ENCODE measurements at places on chromosomes 16 and 17.

DNA sequence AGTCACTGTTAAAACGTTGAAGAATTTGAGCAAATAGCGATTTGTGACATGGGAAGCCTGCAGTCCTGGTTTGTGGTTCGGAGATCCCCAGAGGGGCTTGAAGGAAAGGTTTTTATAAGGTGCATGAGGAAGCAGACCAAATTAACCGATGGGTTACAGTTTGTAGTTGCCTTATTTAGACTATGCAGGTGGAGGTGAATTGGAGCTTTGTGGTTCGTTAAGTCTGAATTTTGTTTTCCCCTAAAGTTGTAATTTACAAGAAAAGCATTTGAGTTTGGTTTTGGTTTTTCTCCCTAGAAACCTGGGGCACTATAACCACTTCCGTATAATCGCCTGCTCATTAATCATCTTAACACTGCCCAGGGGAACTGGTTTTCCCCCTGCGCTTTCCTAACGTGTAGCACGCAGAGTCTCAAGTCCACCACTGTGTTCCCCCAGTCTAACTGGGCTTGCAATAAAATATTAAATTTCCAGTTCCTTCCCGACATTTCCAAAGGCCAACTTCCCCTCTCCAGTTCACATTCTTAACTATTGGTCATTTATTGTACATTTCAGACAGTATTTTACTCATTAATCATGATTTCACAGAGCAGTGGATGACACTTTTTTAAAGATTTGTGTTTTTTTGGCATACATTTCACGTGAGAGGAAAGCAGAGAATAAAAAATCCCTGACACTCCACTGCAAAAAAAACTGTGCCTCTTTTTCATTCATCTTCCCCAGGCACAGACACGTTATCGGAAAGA is 932 bp downstream of the ZNF267 start:
- no peak for DNase-seq

- DNase-seq = no peak
Observed at GRCh38 chr17:82283208-82283749, 9.8 kb upstream of the CSNK1D start.

DNA sequence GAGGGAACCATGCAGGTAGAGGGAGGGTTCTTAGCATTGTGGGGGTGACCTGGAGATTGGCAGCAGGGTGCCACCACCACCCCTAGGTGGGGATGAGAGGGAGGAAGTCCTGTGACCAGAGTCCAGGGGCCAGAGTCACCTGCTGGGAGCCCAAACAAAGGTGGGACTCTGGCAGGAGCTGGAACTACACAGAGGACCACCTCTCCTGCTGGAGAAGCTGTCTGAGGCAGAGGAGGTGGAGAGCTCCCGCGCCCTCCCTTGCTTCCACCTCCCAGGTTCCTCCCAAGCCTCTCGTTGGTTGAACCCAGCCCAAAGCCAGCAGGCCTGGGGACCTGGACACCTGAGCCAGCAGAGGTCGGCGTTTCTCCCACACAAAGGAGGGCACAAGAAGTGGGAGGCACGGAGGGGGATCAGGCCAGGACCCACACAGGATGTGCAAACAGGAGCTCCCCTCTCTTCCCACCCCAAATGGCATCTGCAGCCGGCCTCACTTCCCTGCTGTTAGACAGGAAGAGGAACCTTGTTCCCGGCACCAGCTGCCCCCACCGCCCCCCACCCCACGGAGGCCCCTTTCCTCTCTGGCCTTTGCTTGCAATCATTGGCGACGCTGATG is 154.6 kb downstream of the SEC14L1 start:
- DNase-seq = no peak

GRCh38 chr16:4370570-4371356 is 885 bp upstream of the VASN start:
- no peak for DNase-seq

- no peak for DNase-seq
Observed at GRCh38 chr17:82860606-82861392, 21.0 kb upstream of the ZNF750 start.

DNA sequence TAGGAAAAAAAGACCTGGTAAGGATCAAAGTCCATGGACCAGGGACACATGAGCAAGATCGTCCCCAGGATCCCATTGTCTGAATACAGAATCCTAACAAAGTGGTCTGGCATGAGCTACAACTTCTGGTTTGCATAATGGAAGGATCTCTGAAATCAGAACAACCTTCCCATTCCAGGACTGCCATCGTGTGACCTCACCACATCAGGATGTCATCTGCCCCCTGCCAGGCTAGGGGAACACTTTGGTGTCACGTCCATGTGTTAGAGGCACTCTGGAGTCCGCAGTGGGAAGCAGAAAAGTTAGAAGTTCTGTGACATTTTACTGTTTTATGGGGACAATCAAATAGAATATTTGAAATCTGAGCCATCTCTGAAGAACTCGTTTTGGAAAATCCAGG is 160.7 kb downstream of the RGS9 start:
- no peak for DNase-seq

- DNase-seq = no peak
Observed at GRCh38 chr17:2705263-2705662, 6.3 kb downstream of the CLUH start.

DNA sequence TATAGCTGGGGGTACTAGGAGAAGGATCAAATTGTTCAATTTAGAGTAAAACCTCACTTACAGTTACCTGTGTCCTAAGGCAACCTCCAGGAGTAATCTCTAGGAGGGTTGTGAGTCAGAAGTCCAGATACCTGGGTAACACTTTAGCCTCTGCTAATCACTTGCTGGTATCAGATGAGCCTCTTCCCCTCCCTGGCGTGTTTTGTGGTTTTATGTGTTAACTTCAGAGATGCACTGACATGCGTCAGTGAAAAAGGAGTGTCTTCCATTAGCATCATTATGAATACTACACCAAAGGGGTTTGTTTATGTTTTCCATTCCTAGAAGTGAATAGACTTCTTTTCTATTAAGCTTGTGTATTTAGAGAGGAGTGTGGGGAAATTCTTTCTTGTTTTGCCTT is 208.2 kb downstream of the FTO start:
- DNase-seq = no peak

- no peak for DNase-seq
Observed at GRCh38 chr16:56190677-56191155, 573 bp upstream of the GNAO1 start.

DNA sequence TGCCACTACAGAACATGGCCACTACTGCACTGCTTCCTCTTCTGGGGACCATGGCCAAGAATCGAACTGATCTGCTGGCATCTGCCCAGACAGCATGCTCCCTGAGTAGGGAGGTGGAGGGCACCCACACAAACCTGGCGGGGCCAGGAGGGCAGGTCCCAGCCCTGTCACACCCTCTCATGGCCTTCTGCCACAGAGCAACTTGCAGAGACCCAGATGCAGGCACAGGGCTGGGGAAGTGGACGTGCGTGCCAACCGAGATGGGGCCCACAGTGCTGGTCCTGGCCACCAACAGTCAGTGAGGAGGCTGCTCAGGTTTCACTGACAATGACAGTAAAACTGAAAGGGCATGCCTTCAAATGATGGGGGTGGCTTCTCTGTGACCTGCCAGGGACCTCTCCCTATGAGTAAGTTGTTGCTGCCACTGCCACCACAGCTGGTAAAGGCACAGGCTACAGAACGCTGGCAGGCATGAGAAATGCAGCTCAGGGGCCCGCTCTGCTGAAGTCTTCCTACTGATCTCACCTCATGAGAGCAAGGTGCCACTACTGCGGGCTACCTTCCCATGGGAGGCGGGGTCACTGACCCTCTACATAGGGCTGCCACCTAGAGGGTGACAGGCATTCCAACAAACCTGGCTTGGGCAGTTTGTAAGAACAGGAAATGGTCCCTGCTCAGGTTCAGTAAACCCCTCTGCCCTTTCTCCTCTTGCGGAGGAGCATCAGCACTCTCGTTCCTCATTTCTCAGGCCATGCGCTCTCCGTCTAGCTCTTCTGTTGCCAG is 15.5 kb downstream of the HIC1 start:
- DNase-seq = no peak

- DNase-seq = no peak
Observed at GRCh38 chr17:73255671-73256181, 6.0 kb downstream of the CPSF4L start.

Measured in NT2/D1 (cell line).